NCI-H1105 (cell line): ENCODE measurements at places on chromosomes 12 and 14.

DNA sequence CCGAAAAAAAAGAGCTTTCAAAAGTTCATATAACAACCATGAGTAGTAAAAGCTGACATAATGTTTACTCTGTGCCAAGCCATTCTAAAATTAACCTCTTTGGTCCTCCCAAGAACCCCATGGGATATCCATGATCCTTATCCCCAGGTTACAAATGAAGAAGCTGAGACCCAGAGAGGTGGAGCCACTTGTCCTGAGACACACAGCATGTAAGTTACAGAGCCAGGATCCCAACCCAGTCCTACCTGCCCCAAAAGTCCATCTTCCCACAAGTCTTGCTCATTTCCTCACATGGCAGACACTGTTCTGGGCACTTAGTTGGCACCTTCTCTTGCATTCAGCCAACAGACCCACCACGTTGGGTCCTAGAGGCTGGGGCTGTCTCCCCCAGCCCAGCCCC, 37.1 kb downstream of the TRPV4 start:
- DNase-seq, result no peak

GRCh38 chr12:69096669-69097335, 142.6 kb upstream of the CPSF6 start:
- DNase-seq, result no peak

DNA sequence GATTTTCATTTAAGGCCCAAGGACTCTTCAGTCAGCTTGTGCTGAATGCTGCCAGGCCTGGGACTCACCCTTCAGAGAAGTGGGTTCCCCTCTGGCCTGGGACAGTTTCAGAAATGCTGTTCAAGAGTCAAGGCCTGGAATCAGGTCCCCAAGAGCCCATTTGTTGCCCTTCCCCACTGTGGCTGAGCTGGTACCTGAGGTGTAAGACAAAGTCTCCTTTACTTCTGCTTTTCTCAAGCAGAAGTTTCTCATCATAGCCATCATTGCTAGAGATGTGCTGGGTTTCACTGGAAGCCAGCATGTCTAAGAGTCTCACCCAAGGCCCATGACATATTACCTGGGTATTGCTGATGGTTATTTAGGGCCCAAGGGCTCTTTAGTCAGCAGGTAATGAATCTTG, 8.9 kb downstream of the FANCM start:
- DNase-seq, result no peak

GRCh38 chr14:99511421-99512109, 30.4 kb downstream of the CCNK start:
- DNase-seq, result no peak

DNA sequence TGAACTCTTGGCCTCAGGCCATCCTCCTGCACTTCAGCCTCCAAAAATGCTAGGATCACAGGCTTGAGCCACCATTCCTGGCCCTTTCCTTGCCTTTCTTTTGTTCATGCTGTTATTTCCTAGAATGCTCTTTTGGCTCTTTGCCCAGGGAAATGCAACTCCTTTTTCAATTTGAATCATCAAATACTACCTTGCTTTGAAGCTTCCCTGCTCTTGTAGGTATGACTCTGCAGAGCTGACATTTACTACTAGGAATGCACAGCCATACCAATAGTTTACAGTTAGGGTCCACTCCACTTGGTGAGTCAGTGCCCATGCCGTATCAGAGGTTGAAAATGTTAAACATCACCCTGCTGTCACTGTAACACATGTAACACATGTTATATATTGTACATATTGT, 107.0 kb upstream of the CRY1 start:
- peak; percentile 38 for DNase-seq

- no peak for DNase-seq
Observed at GRCh38 chr14:91862417-91862816, 4.9 kb downstream of the TC2N start.

DNA sequence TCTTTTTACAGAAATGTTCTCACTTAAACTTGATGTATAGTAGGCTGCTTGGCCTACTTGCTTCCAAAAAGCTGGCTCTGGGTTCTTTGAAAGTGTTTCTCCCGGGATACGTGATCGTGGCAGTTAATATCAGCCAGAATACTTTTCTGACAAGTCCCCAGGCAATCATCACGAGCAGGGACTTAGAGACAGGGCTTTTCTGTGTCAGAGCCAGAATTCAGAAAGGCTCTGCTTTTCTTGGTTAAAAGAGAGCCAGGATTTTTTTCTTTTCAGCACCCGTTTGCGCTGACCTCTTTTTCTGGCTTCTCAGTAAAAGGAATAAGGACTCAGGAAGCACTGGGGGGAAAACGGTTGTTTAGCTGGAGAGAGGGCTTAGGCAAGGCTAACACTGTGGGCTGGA, 57.8 kb upstream of the ARHGAP5 start:
- no peak for DNase-seq

GRCh38 chr12:132003846-132004245, 54.1 kb downstream of the EP400 start:
- no peak for DNase-seq

DNA sequence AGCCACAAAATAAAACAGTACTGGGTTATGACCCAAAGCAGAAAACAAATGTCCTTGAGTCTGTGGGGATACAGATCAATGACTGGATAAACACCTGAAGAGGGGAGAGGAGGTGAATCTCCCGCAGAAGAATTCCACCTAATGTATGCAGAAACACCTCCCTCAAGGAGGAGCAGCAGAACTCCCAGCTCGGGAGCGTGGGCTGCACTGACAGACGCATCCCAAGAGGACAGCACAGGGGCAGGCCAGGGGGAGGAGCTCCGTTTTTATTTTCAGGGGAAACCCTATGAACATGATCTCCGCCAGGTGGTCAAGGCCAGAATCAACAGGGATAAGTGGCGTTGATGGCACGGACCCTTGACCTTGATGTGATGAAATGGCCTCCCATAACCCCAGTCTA, 41.8 kb upstream of the PPP2R5C start:
- no peak for DNase-seq

DNA sequence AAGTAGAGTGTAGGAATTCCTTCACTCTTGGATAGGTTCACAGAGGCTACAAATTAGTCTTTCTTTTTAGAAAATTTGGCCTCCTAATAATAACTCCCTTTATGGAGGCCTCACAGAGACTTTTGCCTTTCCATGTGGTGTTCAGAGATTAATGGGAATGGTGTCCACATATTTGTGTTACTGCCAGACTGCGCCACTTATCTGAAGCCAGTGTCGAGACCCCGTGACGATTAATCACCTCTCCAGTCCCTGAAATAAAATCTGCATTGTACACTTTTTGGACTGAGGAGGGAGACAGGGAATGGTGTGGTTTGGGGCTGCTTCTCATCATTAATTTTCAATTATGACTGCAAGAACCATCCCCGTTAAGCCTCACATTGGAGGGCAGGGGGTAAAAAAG, 980.5 kb downstream of the FLRT2 start:
- DNase-seq, result no peak

- peak; percentile 61 for DNase-seq
Observed at GRCh38 chr14:76710056-76711010, 50.9 kb upstream of the VASH1 start.

DNA sequence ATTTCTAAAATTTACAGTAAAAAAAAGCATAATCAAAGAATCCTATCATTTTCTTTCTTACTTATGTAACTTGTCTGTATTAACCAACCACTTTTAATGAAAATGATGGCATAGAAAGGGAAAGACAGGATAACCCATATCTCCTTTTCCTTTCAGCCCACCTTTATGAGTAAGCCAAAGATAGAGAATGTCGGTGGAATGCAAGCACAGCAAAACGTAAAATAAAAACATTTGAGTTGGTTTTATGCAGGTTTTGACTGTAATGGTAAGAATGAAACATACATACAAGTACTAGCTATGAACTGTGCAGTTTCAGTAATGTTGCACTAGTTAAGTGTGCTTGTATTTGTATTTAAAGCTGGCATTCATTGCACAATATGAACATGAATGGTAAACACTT, 360.3 kb downstream of the FOXG1 start:
- no peak for DNase-seq

DNA sequence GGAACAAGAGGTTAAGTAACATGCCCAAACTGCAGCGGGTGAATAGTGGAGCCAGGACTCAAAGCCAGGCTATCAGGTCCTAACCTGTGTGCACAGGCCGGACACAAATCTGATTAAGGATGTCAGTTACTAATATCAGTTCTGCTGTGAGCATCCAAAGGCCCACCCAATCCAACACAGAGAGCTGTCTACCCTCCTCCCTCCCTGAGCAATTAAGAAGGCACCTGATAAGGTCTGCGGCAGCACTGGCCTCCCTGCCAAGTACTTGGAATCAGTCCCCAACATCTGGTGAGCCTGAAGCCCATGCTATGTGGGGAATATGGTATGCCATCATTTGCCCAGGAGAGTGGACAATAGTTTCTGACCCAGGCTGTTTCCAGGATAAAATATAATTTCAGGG, 3.9 kb downstream of the HEBP1 start:
- DNase-seq, result no peak
